ENCODE measurements at places on chromosomes 2 and 18.

GRCh38 chr18:25279961-25280360 is 72.0 kb downstream of the ZNF521 start:
- no peak for DNase-seq

- no peak for DNase-seq
These were observed 124.2 kb upstream of the MEX3C start for GRCh38 chr18:51321696-51322095.

DNA sequence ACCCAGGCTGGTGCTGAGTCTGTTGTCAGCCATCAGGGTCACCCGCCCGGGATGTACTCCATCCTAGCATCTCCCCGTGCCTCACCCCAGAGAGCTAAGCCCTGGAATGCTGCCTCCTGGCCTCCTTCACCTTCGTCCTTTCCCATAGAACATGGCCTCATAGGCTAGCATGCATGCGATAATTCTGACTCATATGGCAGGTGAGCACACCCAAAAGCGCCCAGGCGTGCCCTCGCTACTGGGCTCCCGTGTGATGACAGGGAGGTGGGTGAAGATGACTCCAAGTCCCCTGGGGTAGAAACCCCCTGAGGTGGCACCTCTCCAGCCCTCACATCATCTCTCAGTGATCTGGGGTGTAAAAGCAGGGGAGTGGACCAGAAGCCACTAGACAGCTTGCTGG is 7.3 kb downstream of the SPR start:
- peak; percentile 53 for DNase-seq

GRCh38 chr18:48990481-48991318 is 39.9 kb upstream of the SMAD7 start:
- DNase-seq, result peak; percentile 80

- no peak for DNase-seq
These were observed 18.3 kb downstream of the SGPP2 start for GRCh38 chr2:222442665-222443064.

Data from posterior vena cava (tissue), 2 donors.